ENCODE measurements at places on chromosomes 6 and 20.

DNA sequence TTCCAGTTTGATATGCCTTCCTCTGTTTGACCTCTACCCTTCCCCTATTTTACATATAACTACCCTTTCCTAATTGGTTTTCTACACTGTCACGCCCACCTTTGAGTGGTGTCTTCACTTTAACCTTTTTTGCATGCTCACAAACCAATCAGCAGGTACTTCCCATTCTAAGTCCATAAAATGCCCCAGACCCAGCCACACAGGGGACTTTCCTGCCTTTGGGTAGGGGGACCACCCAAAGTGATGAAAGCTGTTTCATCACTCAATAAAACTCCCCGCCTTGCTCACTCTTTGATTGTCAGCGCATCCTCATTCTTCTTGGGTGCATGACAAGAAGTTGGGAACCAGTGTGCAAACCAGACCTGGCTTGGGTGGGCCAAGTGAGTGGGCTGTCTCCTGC, 20.5 kb upstream of the SNRPC start:
- no peak for DNase-seq

- DNase-seq: no peak
These were observed 1242.7 kb downstream of the EPHA7 start for GRCh38 chr6:92176666-92177065.

- no peak for DNase-seq
These were observed 132.4 kb downstream of the CFAP61 start for GRCh38 chr20:20184706-20185105.

GRCh38 chr20:64112691-64113443, 5.5 kb upstream of the NPBWR2 start:
- no peak for DNase-seq

DNA sequence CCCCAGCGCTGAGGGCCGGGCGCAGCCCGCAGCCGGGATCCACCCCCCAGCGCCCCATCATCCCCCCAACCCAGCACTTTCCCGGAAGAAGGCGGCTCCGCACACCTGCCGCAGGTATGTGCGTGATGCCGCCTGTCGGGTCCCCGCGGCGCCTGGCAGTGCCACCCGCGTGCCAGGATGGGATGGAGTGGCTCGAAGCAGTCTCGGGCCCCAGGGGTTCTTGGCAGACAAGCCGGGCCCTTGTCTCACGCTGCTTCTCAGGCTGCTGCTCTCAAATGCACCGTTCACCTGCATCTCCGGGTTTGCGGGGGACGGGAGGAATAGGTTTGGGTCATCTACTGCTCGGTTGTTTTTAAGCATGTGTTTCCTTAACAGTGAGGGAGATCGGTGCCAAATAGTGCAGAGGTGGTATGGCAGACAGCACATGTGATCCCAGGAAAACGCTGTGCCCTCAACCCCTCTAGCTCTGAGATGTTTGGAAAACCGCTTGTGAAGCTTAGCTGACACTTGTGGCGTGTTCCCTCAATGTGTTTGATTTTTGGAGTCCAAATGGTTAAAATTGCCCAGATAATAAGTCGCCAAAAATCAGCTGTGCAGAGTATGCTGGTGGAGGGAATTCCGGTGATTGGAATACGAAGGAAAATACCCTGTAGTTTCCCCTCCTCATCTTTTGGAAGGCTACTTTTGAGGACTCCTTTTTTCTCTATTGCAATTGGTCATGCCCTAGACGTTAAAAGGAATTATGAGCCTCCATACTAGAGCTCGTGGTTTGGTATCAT, 926 bp downstream of the MYLIP start:
- DNase-seq: no peak

DNA sequence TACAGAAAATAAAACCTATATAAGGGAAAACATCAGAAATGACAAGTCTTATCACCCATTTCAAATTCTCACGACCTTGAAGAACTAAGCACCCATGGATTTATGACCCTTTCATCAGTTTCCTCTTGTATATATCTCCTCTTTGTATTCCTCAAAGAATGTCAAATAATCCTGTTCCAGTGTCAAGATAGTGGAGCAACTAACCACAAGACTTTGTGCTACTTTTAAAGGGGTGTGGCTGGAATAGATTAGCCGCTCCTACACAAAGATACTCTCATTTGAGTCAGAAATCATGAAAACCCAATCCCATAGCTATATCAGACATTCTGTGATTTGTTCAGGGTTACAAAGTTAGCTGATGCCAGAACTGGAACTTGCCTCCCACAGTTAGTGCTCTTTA, 6.6 kb downstream of the REPS1 start:
- no peak for DNase-seq

DNA sequence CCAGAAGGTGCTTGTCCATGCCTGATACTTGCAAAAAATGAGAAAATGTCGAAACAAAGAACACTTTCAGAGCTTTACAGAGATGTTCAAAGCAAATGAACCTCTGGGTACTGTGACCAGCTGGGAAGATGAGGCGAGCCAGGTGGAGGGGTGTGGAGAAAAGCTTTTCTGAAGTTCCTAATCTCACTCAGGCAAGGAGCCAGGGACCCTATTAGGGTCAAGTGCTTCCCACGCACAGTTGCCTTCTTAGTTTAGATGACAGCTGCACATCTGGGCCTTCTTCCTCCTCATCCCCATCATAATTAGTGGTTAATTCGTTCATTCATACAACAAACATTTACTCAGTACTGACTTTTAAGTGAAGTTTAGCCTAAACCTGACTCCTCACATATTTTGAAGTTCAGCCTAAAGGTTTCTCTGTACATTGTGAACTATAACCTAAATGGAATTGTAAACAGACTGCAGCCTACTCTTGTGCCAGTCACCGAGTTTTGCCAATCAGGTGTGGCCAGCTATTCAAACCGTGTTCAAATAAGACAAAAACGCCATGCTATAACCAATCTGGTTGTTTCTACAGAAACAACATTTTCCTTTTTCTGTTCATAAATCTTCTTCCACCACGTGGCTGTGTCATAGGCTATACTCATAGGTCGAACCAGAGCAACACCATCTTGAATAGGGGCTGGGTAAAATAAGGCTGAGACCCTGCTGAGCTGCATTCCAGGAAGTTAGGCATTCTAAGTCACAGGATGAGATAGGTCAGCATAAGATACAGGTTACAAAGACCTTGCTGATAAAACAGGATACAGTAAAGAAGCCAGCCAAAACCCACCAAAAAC, 19.3 kb upstream of the AHCY start:
- no peak for DNase-seq

DNA sequence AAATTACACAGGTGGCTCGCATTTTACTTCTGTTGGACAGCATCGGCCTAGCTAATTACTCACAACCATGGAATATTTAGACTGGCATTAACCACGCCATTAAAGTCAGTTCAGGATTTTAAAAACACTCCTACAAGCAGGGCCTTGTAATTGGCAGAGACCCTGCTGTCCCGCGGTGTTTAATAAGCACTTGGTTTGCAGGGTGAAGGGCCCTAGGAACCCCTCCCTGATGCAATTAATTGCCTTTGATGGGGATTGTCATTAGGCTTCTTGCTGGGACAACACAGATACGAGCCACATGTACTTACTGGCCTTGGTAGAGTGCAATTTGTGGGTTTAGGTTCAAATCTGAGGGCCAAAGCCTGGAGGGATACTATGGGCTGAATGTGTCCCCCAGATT, 7.8 kb upstream of the VSTM2L start:
- DNase-seq: no peak

DNA sequence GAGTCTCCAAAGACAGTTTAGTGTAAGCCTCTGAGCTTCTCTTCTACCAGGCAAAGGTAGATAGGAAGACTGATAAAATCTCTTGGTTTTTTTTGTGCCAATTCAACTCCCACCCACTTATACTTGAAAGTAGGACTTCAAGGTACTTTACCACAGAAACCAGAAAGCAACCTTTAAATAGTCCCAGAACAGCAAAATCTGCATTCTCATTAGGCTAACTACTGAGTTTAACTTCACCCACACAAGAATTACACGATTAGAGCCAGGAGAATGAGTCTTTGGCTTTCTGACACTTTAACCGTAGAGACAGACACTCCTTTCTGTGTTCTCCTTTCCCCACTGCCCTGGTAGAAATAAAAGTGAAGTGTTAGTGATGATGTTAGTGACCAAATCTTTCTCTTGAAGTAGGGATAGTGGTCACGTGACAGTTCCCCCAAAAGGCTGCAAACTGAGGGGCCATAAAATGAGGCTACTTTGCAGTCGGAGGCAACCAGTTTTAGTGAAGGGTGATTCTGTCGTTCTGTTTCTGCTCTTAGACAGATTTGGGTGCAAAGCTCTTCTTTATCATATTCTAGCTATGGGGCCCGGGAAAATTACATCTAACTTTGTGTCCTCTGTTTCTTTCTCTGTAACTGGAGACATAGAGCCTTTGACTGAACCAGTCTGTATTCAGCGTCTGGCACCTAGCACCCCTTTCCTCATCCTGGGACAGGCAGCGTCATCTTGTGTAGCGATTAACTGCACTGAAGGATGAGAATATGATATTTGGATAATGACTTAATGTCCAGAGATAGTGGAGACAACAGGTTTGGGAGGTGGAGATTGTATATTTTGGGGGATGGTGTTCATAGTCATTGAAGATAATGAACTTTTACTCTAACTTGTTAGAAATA, 206.4 kb upstream of the CITED2 start:
- DNase-seq: no peak
